B cell (primary cell): ENCODE measurements at places on chromosomes 7 and 10. TPM values are rescaled to one million over a fixed set of nuclear protein-coding genes. Genes with fewer than 3 reads are reported as not detected.

SLC26A5 gene
- not detected in 2 replicates for total RNA-seq

C10orf143 gene
- 9.1 and 12.3 TPM in 2 replicates for total RNA-seq

SORCS1 gene
- not detected in 2 replicates for total RNA-seq

DNAJC12 gene
- not detected in 2 replicates for total RNA-seq

TMEM176A gene
- total RNA-seq, result not detected in 2 replicates

GBX1 gene
- not detected in 2 replicates for total RNA-seq

PTF1A gene
- total RNA-seq, result not detected in 2 replicates

NYAP1 gene
- total RNA-seq, result not detected in 2 replicates

ZKSCAN5 gene
- total RNA-seq, result 10.9 and 11.7 TPM in 2 replicates

ASAH2 gene
- total RNA-seq, result 0.44 and 1.9 TPM in 2 replicates

NPY4R gene
- not detected in 2 replicates for total RNA-seq

GIMAP4 gene
- total RNA-seq, result 0.27 and 0.85 TPM in 2 replicates

BTBD16 gene
- not detected in 2 replicates for total RNA-seq

PAPOLB gene
- 0.07 TPM in 1 of 2 replicates, not detected in the other for total RNA-seq

ATP6V0A4 gene
- total RNA-seq, result not detected in 2 replicates

COPS6 gene
- 75.1 and 79.6 TPM in 2 replicates for total RNA-seq

HGF gene
- not detected in 2 replicates for total RNA-seq

TMEM236 gene
- 0.27 and 0.34 TPM in 2 replicates for total RNA-seq

GDF10 gene
- total RNA-seq, result not detected in 2 replicates

PDE6C gene
- total RNA-seq, result not detected in 2 replicates

FAM221A gene
- 10.7 and 10.8 TPM in 2 replicates for total RNA-seq

PPP1R17 gene
- total RNA-seq, result 0.20 TPM in 1 of 2 replicates, not detected in the other

TMEM254 gene
- total RNA-seq, result 13.1 and 13.7 TPM in 2 replicates

VSTM4 gene
- not detected in 2 replicates for total RNA-seq

CHRM2 gene
- total RNA-seq, result not detected in 2 replicates

KCNH2 gene
- total RNA-seq, result 0.86 and 0.87 TPM in 2 replicates

WIPF3 gene
- total RNA-seq, result not detected in 2 replicates

INSYN2A gene
- not detected in 2 replicates for total RNA-seq

LLCFC1 gene
- total RNA-seq, result not detected in 2 replicates

CLRN3 gene
- total RNA-seq, result not detected in 2 replicates

PALD1 gene
- total RNA-seq, result 2.2 and 2.4 TPM in 2 replicates

PCLO gene
- total RNA-seq, result 0.05 and 0.32 TPM in 2 replicates

SEMA3E gene
- not detected in 2 replicates for total RNA-seq

AOC1 gene
- total RNA-seq, result not detected in 2 replicates

NUTM2A gene
- 0.63 and 0.96 TPM in 2 replicates for total RNA-seq

TUBAL3 gene
- total RNA-seq, result not detected in 2 replicates

DDC gene
- not detected in 2 replicates for total RNA-seq

RBP4 gene
- total RNA-seq, result not detected in 2 replicates
